Muscle of arm (tissue), 14 donors: ENCODE measurements at places on chromosomes 2 and 18. TPM values are rescaled to one million over a fixed set of nuclear protein-coding genes. Genes with fewer than 3 reads are reported as not detected.

DNA sequence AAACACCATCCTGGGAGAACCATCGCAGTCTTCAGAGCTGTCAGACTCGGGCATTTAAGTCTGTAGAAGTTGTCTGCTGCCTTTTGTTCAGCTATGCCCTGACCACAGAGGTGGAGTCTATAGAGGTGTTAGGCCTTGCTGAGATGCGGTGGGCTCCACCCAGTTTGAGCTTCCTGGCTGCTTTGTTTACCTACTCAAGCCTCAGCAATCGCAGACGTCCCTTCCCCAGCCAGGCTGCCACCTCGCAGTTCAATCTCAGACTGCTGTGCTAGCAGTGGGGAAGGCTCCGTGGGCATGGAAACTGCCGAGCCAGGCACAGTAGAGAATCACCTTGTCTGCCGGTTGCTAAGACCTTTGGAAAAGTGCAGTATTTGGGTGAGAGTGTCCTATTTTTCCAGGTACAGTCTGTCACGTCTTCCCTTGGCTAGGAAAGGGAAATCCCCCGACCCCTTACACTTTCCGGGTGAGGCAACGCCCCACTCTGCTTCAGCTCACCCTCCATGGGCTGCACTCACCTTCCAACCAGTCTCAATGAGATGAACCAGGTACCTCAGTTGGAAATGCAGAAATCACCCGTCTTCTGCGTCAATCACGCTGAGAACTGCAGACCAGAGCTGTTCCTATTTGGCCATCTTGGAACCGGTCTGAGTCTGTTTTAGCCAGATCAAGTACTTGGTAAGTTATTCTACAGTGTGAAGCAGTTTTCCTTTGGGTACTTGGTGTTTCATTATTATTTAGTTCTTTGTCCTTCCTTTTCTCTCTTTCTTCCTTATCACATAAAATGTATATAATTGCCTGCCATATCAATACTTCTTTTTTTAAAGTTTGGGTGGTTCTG lies 71.5 kb downstream of the CDC42EP3 start:
- no peak for DNase-seq

DNA sequence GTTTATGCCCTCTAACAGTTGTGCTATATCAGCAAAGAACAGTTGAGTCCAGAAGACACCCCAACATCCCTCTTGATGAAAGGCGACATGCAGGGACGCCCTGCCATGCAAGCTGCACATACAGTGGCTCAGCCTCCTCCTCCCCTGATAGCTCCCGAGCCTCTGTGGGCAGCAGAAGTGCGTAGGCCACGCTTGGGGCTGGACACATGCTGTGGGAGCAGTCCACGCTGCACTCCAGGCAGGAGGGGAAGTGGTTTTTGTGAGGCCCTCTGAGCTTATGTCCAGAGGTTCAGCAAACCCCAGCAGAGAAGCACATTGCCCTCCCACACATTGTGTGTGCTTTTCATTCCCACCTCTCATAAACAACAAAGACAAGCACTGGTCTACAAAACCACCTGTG lies 162.1 kb downstream of the SEPTIN10 start:
- DNase-seq: no peak

DNA sequence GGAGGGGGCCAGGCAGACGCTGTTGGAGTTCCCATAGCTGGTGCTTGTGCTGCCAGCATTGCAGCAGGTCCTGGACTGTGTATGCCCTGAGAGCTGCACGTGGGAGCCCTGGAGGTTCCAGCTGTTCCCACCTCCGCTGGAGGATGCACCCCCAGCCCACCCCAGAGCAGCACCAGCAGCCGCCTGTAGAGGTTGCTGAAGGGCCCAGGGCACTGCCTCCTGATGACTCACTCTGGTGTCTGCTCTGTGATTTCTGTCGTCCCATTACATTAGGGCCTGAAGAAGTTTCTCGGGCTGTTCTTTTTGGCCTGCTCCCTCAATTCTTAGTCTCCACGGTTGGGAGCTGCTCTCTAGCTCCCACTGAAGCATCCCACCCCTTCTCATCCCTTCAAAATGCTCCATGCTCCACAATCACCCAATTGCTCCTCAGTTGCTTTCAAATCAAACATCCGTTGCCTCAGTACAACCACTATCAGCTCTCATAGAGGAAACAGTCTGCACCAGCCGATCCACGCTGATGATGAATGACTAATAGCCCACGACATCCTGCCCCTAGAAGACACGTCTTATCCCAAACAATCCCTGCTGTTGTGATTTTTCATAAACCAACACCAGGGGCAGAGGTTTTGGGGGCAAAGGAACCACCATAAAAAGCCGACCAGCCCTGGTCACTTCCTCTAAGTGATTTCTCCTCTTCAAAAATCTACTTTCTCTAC lies 65.2 kb upstream of the RNF152 start:
- DNase-seq: no peak

GRCh38 chr2:68471385-68471784 lies 4.0 kb downstream of the APLF start:
- no peak for DNase-seq

The LRRC30 gene
- polyA plus RNA-seq: 5.9 TPM

- no peak for DNase-seq
Observed at GRCh38 chr2:182426082-182426917, 536 bp downstream of the PDE1A start.

DNA sequence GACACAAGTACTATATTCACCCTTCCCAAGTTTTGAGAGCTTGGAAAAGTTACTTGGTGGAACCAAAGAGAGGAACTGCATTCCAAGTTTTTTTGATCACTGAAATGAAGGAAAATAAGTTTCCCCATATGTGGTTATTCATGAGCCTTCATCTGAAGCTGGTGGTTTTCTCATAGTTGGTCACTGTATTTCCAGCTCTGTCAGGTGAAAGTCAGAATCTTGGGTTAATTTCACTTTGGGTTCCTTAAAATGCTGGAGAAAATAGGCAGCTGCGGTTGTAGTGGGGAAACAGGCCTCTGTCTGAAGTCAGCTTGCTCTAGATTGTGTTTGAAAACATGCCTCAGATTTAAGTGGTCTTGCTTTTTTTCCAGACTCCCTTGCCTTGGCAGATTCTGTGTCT lies 200.5 kb downstream of the HRH4 start:
- DNase-seq: peak; percentile 47

The SH3RF3 gene
- polyA plus RNA-seq: not detected

The DTNA gene
- 113 TPM for polyA plus RNA-seq

DNA sequence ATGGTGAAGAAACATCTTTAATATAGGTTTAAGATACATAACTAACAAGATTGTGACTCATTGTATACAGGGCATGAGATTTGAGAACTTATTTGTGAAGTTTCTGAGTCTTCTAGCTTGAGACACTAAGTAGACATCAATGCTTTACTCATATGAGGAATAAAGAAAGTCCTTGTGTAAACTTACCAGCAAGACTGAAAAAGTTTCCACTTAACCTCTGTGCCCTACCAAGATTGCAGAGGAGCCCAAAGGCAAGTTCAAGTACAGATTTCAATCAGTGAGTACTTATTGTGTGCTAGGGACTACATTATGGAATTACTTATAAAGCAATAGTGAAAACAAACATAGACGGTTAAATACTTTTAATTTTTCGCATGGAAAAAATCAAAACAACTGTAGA lies 1041.2 kb upstream of the CELF4 start:
- no peak for DNase-seq

The SP140 gene
- 0.30 TPM for polyA plus RNA-seq

The GALNT3 gene
- 1.5 TPM for polyA plus RNA-seq

DNA sequence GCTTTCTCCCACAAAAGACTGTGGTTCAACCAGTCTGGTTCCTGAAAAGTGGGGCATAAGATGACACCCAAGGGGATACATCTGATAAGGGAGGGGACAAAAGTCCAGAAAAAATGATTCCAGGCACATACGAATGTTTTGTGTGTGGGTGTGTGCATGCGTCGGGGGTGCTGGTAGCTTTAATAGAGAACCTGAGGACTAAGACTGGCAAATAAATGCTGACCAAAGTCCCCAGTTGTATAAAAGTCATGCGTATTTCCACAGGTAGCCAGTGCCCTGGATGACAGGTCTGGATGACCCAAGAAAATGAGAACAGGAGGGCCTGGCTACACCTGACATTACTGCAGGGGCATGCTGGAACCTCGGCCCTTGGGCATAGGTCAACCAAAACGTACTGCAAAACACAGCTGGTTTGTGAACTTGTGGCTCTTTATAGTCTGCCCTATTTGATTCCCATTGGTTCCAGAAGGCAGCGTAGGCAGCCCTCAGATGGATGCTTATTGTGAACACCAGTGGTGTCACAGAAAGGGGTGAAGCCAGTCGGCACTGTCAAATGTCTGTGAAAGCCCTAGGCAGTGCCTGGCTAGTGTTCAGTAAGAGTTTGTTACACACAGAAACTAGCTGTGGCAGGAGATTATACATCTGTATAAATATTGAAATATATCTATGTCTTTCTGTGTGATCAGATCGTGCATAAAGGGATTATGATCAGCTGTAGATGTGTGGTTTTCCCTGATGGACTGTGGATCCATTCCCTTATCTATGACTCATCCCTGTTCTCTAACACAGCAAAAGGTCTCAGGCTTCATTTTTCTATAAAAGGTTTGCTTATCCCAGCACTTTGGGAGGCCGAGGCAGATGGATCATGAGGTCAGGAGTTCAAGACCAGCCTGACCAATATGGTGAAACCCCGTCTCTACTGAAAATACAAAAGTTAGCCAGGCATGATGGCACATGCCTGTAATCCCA lies 58.3 kb downstream of the INSIG2 start:
- no peak for DNase-seq
